Esophagus muscularis mucosa (tissue), 4 donors: ENCODE measurements at places on chromosomes 1 and 21.

DNA sequence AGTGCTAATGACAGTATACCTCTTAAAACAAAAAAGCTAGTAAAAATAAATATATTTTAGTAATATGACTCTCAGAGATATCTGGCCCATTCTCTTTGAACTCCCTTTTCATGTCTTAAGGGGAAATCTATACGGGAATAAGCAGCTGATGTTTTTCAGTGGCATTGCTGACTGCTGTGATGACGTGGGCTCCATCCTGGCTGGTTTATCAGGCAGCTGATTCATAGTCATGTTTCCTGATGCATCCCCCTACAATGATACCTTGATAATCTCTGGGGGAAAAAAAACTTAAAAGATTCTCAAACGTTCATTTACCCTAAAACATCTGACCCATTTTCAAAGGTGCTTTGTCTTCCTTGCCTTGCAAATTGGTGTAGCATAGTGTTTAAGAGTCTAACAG, 53.8 kb downstream of the ABCA4 start:
- no peak for DNase-seq

GRCh38 chr1:60090655-60091054, 17.1 kb upstream of the C1orf87 start:
- DNase-seq = no peak

DNA sequence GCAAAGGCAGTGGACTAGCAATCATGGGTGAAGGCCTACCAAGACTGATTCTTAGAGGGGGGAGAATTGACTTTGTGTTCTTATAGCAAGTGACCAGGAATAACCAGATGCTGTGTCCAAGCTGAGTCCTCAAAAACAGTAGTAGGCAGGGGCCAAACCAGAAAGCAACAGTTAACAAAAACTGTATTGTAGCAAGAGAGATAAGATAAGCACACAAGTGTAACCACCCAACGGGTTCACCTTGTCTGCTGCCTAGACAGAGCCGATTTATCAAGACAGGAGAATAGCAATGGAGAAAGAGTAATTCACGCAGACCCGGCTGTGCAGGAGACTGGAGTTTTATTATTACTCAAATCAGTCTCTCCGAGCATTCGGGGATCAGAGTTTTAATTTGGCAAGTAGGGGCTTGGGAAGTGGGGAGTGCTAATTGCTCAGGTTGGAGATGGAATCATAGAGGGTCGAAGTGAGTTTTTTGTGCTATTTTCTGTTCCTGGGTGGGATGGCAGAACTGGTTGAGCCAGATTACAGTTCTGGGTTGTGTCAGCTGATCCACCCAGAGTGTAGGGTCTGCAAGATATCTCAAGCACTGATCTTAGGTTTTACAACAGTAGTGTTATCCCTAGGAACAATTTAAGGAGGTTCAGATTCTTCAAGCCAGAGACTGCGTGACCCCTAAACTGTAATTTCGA, 8.3 kb upstream of the CSRP1 start:
- no peak for DNase-seq

- no peak for DNase-seq
Observed at GRCh38 chr1:173545688-173546087, 57.2 kb downstream of the SLC9C2 start.

DNA sequence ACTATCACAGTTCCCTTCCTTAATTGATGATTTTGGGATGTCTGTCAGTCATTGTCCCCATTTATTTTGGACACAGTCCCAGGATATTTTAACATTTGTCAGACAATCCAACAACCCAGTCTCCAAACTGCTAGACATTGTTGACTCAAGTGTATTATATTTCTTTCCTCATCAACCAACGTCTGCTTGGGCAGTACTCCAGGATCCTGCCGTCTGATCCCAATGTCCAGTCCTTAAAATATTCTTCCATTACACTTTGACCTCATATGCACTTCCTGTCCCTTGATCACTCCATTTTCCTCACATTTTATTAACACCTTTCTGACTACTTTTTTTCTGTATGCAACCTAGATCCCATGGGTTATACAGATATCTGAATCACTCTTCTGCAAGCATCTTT, 39.8 kb upstream of the KIAA0040 start:
- peak; percentile 60 for DNase-seq

DNA sequence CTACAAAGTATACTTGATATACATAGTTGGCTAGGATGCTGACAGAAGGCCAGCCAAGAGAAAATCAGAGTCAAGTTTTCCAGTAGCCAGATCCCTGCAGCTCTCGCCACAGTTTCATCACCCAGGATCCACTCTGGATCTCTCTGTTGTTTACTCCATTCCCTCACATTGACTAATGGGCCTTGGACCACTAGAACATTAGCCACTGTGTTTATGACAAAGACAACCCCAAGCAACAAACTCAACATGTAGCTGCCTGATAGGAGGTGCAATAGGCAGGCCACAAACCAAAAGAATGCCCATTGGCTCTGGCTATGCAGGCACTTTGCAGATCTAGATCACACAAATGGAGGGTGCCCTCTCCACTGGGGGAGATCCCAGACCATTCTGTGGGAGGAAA, 44.2 kb downstream of the ARHGEF11 start:
- no peak for DNase-seq

GRCh38 chr1:201501144-201501543, 5.8 kb downstream of the CSRP1 start:
- DNase-seq = no peak

GRCh38 chr21:45279446-45280177, 8.1 kb downstream of the POFUT2 start:
- no peak for DNase-seq

DNA sequence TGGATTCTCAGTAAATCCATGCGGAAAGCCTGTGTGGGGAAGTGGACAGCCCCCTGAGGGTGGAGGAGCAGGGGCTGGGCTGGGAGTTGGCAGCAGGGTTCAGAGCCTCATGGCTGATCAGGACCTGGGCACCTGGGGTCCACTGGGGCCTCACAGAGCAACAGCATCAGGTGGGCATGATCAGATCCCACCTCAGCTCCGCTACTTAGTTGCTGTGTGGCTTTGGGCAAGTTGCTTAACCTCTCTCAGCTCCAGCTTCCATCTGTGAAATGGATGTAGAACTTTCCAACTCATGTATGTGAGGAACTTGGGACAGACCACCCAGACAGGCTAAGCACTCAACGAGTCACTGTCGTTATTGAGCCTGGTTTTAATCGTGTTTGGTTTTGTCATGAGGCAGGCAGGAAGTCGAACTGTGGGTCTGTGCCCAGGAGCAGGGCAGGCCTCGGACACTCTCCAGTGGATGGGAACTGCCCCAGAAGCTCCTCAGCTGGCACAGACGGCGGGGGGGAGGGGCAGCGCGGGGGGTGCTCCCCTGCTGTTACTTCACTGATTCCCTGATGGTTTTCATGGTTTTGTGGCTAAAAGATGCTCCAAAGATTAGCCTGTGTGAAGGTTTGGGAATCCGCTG, 155.8 kb upstream of the TMEM51 start:
- DNase-seq = no peak

DNA sequence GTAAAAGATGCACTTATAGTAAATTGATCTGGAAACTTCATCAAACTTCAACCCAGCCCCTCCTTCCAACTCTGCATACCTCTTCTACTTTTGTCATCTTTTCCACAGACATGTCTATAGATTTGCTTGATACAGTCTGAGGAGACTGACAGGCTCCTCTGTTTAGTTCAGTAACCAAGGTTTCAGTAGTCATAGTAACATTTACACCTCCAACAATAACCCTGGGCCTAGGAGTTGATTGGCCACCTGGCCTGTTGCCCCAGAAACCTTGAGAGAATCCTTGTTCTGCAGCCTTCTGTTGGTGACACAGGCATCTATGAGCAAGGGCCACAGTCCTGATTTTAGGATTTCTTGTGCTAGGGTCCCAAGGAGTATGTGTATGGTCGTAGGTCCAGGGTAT, at the start of gene CFAP141:
Gene CFAP141 (minus strand): TSS at position 138 of the 400 bp plus-strand sequence. CDS start 26 bp downstream, at position 112.
- DNase-seq = no peak

- DNase-seq = peak; percentile 92
Observed at GRCh38 chr21:33403786-33404585, 773 bp downstream of the IFNGR2 start.

DNA sequence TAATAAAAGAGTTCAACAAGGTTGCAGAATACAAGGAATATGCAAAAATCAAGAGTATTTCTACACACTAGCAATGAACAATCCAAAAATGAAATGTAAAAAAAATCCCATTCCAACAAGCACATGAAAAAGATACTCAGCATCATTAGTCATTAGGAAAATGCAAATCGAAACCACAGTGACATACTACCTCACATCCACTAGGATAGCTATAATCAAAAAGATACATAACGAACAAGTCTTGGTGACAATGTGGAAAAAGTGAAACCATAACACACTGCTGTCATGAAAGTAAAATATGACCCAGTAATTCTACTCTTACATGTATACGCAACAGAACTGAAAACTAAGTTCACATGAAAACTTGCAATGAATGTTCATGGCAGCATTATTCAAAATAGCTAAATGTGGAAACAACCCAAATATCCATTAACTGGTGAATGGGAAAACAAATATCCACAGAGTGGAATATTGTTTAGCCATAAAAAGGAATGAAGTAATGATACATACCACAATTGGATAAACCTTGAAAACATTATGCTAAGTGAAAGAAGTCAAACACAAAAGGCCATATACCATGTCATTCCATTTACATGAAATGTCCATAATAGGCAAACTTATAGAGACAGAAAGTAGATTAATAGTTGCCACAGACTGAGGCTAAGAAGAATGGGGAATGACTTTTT, 34.3 kb downstream of the PIK3R3 start:
- DNase-seq = no peak

- DNase-seq = no peak
Observed at GRCh38 chr1:91806181-91806768, 79.7 kb downstream of the TGFBR3 start.

DNA sequence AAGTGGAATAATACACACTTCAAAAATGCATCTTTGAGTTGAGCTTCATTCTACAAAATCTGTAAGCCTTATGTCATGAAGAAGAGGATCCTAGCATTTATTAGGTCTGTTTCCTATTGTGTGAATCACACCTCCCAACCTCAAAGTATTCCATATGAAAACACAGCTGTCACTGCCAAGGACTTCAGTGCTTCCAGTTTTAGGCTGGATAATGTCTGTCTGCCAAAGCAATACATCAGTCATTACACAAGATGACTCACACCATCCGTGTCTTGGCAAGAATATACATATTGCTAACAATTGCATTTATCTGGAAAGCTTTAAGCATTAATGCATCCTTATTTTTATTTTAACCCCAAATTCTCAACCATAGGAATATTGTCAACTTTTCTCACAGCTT, 125.7 kb upstream of the TMPRSS15 start:
- no peak for DNase-seq

DNA sequence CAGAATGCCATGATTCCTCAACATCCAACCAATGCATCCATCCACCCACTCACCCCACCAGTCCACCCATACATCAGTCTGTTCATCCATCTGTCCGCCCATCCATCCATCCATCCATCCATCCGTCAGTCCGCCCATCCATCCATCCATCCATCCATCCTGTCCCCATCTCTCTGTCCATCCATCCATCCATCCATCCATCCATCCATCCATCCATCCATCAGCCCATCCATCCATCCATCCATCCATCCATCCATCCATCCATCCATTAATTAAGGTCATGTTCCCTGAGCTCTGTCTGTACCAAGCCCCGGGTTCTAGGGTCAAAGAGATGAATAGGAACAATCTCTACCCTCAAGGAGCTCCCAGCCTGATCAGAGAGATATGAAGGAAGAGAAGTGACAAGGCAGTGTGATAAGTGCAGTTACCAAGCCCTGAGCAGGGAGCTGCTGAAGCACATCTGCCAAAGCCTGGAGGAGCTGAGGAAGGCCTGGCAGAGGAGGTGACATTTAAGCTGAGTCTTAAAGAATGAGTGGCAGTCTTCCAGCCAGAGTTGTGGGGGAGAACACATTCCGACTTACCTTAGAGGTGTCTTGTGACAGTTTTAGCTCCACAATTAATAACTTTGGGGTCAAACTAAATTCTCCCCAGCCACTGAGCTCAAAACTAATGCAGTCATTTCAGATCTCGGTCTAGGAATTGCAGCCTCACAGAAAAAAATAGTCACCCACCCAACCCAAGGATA, 47.9 kb downstream of the GRIK3 start:
- DNase-seq = no peak

- no peak for DNase-seq
Observed at GRCh38 chr1:6409053-6409452, 10.7 kb downstream of the HES2 start.

- no peak for DNase-seq
Observed at GRCh38 chr21:24856326-24856725, 751.0 kb downstream of the MRPL39 start.

- DNase-seq = no peak
Observed at GRCh38 chr1:160205242-160206035, at the start of gene PEA15. TSS of gene PEA15 (plus strand) at chr1:160205384. CDS start at chr1:160211545, 6,161 bp downstream.

- DNase-seq = no peak
Observed at GRCh38 chr1:1924386-1924785, 5.3 kb upstream of the TMEM52 start.

DNA sequence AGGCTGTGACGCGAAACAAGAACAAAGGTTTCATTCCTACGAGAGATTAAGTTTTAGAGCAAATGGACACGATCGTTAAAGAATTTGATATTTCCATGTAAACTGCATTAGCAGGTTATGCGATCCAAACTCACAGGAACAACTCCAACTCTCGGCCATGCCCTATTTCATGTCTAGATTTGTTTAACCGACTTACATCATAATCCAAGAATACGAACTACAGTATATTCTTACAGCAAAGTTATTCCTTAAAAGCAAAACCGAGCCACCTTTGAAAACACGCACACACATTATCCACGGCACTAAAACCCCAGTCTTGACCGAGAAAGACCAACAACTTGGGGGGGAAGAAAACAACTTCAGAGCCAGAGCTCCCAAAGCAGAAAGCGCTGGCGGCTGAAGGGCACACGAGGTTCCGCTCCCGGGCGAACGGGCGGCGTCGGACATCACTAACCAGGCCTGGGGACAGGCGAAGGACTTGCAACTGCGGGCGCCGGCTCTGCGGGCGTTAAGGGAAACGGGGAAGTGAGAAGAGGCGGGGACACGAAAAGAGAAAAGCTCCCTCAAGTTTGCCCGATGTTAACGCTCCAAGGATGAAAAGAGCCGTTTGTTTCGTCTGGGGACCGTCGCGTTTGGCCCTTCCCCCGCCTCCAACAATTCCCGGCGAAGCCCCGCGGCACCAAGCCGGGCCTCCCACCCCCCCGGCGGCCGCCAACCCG, 690 bp downstream of the B3GALNT2 start:
- DNase-seq = no peak

GRCh38 chr1:5950201-5950895, 41.9 kb downstream of the NPHP4 start:
- DNase-seq = no peak

DNA sequence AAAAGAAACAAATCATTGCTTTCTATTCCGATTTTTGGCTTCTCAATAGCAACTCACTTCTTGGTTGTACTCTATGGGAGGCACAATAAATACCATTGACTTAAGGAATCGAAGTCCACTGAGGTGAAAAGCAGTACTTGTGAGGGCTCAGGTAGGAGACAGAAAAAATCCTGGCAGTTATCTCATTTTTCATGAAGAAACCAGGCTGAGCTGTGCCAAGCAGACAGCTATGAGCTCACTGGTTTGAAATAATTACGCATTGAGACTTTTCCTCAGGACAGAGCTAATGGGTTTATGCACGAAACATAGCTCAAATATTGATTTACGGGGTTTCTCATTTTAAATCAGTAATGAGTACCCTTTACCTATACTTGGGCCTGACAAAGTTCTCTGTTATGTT, 18.5 kb downstream of the COLGALT2 start:
- no peak for DNase-seq
